ENCODE measurements at places on chromosomes 2 and 18.

- DNase-seq, result no peak
Observed at GRCh38 chr18:38941711-38942561, 1376.3 kb upstream of the CELF4 start.

DNA sequence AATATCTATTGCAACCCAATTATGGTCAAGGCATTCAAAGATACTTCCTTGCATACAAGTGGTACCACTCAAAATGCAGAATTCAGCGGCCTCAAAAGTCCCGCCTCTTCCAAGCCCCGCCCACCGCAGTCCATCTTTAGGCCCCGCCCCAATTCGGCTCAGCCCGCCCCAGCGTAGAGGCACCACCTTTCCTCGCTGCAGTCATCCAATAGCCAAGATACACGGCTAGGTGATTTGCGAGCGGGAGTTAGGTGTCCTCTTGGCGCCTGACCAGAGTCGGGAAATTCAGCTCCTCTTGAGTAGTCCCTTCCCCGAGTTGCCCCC is 431 bp upstream of the SEC11C start:
- DNase-seq, result no peak

- DNase-seq, result no peak
Observed at GRCh38 chr2:72917877-72918553, 696 bp downstream of the EMX1 start.

DNA sequence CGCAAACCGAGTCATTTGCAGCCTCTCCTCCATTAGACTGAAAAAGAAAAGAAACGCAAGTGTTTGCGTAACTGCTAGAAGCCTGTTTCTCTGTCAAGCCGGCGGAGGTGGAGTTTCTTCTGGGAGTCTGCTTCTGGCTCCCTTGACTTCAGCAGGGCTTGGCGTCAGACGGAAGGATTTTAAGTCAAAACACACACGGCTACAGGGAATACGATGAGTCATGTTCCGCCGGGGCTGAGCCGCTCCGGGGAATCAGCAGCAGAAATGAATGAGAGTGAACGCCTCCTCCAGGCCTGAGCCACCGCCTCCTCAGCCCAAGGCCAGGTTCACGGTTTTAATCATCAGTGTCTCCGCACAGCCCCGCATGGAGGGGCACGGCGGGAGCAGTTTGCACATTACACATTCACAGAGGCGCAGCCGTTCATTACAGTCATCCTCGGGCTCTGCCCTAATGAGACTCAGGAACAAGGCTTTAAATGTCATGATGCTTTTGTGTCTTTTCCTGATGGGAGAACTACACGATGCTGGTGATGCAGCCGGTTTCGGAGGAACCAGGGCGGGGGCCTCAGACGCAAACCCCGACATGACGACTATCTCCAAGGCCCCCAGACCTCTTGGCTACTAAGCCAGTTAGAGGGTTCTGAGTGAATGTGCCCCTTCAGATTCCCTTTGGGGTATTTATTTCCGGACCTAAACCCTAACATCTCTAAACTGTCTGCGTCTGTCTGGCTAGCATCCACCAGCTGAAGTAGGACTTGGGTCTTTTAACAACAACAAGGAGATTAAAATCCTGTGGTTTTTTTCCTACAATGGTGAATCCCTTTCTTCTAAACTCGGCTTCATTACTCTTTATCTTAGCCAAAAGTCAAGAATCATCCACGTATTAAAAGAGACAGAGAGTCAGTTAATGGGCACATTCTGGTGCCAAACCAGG is 11.1 kb upstream of the SCG2 start:
- no peak for DNase-seq

GRCh38 chr2:152558158-152558984 is 158.9 kb downstream of the PRPF40A start:
- no peak for DNase-seq

DNA sequence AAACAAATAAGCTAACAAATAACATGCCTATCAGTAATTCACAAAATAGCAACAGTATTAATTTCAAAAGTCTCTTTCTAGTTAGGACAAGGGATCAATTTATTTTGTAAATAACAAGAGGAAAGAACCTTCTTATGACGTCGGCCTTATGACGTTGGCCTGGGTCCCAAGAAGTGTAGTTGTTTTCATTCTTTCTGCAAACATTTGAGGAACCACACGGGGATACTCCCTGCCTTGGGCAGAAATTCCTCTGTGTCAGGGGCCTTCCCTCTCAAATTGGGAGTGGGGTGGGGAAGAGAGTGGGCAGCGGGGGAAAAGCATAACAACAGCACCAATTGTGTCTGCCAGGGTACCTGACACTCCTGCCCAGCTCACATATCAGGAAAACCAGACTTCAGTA is 1.3 kb downstream of the CCDC68 start:
- DNase-seq, result no peak

GRCh38 chr18:67266246-67267237 is 250.0 kb downstream of the DSEL start:
- DNase-seq, result no peak

DNA sequence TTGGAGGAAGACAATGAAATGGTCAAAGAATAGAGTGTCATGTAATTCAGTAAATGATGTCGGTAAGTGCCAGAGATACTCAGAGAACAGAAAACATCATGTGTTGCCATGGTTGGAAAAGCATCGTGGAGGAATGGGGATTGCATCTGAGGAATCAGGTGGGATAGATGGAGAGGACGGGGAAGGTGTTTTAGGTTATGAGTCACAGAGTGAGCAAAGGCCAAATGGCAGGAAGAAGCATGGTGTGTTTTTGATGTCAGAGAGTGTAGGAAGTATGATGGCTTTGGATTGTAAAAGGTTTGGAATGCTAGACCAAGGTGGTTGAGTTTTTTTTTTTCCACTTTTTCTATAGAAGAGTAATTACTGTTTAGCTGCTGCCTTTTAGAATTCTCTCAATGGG is 27.5 kb upstream of the CD28 start:
- DNase-seq, result no peak

DNA sequence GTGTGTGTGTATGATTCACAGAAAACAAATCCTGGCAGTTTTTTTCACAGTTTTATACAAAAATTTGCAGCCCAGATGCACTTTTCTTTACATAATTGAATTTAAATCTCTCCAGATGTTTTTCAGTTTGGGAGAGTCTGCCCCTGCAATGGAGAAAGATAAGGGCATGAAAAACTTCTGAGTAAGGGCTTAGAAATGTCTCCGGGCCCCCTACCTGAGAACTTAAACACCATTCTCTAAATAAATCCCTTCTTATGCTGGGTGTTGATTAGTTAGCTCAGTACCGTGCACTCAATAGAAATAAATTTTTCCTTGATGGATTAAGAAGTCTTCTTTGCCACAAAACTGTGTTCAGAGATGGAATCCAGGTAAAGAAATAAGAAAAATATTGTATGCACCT is 64.5 kb downstream of the DPP4 start:
- DNase-seq, result no peak

DNA sequence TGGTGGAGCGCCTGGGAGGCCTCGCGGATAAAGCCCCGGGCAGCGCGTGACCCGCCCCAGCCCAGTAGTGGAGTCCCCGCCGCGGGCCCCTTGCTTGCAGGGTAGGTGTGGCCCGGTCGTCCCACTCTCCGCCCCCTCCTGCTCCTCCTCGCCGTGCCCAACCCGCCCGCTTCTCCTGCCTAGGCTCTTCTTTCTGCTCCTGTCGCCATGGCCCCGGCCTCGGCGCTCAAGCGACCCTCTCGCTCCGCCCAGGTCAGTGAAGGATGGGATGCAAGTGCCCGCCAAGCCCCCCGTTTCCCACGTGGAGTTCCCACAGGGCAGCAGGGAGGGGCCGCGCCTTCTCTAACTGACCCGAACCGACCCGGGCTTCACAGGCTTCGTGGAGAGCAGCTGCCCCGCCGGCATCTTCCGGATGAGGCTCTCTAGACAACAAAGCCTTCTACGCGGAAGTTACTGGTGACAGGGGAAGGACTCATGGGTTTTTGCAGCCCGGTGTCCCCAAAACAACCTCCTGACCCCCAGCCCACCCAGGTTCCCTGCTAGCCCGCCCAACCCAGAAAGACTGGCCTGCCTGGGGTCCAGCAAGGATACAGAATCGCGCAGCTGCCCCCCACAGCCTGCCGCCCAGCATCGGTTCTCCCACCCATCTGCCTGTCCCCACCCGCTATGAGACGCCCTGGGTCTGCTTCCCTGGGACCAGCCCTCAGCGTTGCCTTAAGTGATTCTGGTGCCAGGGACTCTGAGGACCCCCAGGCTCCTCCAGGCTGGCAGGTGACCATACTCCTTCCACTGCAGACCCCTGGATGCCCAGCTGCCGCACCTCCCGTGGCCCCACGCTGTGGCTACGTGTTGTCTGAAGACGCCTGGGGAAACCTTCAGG is 32.8 kb downstream of the TTC32 start:
- no peak for DNase-seq

GRCh38 chr2:168054657-168055056 is 192.7 kb downstream of the STK39 start:
- no peak for DNase-seq

GRCh38 chr18:45627204-45627526 is 11.9 kb downstream of the SLC14A2 start:
- no peak for DNase-seq

- DNase-seq, result no peak
Observed at GRCh38 chr18:37408676-37409265, 156.8 kb downstream of the CELF4 start.

- no peak for DNase-seq
Observed at GRCh38 chr2:58666323-58666970, 425.3 kb upstream of the FANCL start.

DNA sequence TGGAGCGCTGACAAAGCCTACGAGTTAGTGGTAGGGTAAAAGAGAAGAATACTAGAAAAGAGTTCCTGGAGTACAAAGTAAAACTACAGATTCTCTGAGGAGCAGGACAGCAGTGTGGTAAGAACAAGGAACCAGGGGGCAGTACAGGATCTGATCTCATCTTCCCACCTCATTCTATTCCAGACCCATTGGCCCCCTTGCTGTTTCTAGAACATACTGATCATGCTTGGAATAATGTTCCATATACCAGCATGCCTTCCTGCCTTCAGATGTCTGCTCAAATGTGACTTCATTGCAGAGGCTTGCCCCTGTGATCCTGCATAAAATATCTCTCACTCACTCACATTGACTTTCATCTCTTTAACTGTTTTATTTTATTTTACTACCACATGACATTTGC is 19.3 kb downstream of the MSGN1 start:
- DNase-seq, result no peak

DNA sequence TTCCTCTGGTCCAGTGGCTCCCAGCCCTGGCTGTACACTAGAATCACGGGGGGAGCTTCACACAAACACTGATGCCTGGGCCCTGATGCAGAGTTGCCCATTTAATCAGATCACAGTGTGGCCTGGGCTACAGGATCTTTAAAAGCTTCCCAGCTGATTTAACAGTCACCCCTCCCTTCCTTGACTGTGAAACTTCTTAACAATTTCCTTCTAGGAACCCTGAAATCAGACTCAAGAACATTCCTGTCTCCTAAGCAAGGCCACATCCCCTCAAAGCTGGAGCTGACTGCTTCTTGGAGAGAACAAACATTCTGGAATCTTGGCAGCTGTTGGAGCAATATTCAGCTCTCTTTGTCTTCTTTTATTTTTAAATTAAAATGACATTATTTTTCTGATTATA is 88.7 kb downstream of the ADD2 start:
- no peak for DNase-seq

GRCh38 chr2:128544321-128545037 is 225.8 kb upstream of the HS6ST1 start:
- no peak for DNase-seq

GRCh38 chr18:63119647-63120046 is 199.9 kb downstream of the BCL2 start:
- no peak for DNase-seq

DNA sequence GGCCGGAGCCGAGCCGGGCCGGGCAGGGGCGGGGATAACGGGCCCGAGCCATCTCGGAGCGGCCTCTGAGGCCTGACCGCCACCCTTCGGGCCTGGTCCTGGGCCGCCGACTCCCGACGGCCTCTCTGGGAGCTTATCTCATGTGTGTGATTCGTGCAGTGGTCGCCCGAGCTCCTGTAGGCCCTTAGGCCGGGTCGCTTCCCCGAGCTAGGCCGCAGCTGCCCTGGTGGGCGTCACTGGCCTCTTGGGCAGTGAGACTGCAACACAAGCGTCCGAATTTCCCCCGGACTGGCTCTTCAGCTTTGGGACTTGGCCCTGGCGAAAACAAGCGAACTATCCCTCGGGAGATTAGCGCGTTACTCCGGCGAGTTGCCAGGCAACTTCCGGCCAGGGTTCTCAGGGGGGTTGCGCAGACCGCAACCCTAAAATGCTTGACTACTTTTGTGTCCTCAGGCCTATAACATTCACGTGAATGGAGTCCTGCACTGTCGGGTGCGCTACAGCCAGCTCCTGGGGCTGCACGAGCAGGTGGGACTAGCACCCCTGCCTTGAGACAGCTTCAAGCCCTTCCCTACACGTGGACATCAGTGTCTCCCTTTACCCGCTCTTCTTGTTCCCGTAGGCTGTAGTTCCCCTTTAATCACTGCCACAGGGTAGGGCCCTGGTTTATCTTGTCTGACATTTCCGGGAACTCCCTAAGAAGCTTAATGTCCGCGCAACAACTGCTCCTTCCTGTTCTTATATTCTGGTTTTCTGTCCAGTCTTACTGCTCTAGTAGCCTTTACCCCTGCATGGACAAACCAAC is 602 bp downstream of the SNX17 start:
- no peak for DNase-seq

DNA sequence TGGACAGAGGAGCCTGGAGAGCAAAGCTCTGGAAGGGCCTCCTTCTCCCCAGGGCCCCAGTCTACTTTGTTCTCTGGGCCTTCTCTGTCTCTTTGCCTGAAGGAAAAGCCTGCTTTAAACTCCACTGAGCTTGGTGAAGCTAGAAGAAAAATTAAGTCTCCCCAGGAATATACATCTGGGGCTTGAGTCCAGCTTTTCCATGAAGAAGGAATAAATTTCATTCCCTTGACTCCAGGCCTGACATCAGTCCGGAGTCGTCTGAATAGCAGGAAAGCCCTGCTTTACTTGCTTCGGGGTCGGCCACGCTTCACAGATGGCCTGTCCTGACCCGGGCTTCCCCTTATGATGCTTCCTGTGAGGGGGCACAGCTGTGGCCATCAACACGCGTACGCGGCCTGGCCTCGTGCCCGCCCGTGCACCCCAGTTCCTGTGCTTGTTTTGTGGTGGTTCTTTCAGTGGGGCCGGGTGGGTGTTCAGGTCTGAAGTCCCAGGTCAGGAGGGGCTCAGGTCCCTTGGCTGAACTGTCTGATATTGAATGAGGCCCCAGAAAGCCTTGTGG is 73.6 kb downstream of the ACOXL start:
- no peak for DNase-seq

DNA sequence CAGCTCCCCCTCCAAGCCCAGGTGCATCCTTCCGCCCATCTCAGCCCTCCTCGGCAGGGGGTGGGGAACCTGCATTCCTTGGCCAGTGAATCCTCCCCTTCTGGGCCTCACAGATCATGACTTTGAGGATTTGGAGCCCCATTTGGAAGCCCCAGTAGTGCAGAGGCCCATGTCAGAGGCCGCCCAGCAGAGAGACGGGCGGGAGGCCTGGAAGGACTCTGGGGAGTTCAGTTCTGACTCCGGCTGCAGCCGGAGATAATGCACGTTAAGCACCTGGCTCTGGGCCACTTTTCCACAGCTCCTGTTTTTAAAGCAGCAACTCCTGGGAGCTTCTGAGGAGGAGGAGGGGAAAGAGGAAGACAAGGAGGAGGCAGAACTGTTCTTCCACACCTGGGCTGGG is 14.9 kb downstream of the ATOH8 start:
- no peak for DNase-seq

- DNase-seq, result no peak
Observed at GRCh38 chr18:79570266-79571201, 109.1 kb upstream of the CTDP1 start.

Data from cortex of kidney (tissue), 1 donor.